8988T (cell line): ENCODE measurements at places on chromosomes 5 and 9.

DNA sequence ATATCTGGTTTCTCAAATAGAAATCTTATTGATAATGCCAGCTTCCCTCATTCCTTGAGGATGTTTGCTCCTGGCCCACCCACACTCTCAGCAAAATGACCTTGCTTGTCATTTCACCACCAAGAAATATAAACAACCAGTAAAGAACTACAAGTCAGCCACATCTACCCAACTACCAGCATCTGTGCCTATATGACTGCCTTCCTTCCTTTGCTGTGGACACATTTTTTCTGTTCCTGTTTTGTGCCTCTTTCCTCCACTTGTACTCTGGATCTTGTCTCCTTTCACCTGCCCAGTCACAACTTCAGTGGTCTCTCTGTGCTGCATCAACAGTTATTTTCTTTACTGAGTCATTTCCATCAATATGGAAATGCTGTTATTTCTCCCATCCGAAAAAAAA, 20.3 kb downstream of the KIF2A start:
- no peak for DNase-seq

DNA sequence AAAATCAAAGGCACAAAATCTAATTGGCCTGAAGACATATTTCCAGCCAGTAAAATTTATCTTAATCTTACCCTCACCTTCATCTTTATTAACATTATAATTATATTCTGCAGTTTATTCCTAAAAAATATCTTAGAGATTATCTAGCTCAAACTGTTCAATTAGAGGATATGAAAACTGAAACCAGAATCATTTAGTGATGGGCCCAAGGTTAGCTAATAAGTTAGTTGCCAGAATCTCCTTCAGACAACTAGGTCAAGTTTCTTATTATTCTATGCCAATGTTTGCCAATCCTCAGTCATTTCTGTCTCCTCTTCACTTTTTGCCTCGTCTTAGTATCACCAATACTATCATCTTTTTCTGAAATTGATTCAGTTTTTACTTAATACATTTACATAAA, 56.0 kb upstream of the RASA1 start:
- no peak for DNase-seq

GRCh38 chr5:96379896-96380295, 53.2 kb downstream of the PCSK1 start:
- no peak for DNase-seq

- no peak for DNase-seq
These were observed 70.2 kb upstream of the LMX1B start for GRCh38 chr9:126543490-126543889.

DNA sequence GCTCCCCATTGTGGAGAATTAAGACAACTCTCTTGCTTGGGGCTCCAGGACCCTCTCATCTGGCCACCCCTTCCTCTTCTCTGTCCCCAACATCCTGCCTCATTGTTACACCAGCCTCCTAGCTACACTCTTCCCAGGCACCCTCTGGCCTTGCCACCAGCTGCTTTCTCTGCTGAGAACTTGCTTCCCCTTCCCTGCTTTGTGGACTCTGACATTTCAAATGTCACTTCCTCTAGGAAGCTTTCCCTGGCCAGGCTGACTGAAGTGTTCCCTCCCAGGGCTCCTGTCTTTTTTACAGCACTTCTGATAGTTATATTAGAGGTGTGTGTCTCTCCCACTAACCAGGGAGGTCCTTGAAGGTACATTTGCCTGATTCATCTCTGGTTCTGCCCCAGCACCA, 194.0 kb upstream of the KLF4 start:
- no peak for DNase-seq

DNA sequence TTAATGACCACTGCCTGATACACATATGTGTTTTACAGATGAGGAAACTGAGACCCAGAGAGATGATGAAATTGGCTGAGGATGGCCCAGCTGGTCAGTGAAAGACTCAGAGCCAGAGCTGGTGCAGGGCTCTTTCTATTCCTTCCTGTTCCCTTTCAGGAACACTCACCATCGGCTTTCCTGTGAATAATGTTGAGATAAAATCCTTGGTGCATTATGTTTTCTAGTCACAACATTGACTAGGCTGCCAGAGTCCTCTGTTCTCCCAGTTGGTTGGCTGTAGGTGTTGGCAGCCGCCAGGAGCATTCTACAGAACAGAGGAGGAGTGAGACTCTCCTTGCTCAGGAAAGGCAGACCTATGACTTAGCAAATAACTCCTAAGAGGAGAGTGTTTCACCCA, 14.8 kb downstream of the TGFBI start:
- DNase-seq: no peak

DNA sequence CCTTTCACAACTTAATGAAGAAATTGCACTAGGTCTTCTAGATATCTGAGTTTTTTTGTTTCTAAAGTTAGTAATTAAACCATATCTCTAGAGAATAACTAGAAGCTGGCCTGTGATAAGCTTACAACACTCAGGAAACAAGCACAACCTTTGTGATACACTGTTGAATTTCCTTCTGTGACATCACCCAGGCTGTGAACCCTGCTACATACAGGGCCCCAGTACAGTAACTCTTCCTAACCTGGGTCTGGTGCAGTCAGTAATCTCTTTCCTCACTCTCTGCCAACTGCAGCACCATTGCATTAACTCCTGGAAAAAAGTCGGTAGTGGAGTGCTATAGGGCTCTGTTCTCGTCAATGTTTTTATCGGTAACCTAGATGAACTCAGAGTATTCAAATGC, 10.6 kb upstream of the IGFBPL1 start:
- DNase-seq: no peak

- no peak for DNase-seq
These were observed 9.4 kb upstream of the TNFAIP8 start for GRCh38 chr5:119346394-119346793.

GRCh38 chr5:544675-545355, 20.6 kb upstream of the SLC9A3 start:
- DNase-seq: no peak

DNA sequence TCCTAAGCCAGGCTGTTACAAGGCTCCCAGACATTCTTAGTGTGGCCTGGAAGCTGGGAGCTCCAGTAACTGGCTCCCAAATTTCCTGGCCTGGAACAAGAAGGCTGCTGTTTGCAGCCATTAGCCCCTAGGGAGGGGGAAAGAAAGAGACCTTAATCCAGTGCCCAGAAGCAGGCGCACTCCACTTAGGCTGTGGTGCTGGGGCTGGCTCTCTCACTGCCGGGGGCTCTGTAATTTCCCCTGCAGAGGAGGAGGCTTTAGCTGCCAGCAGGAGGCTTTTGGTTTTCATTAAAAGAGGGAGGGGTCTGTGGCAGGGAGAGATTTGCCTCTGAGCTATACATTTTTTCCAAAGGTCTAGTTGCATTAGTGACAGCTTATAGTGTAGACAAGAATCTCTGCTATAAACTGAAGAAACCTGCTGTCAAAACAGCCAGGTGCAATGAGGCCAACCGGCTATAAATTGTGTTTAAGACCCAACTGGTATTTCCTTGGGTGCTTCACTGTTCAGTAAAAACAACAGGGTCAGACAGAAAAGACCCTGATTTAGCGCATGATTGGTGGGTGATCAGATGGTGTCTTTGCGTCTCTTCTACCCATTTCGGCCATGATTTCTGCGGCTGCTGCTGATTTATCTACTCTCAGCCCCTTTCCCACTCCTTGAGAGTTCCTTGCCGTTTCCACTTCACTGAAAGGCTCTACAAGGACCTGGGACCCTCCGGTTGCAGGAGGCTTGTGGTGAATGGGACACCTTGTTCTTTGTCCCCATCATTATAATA, 254.6 kb downstream of the AOPEP start:
- no peak for DNase-seq

- DNase-seq: no peak
These were observed 4.9 kb downstream of the MRPL22 start for GRCh38 chr5:154945695-154946301.

DNA sequence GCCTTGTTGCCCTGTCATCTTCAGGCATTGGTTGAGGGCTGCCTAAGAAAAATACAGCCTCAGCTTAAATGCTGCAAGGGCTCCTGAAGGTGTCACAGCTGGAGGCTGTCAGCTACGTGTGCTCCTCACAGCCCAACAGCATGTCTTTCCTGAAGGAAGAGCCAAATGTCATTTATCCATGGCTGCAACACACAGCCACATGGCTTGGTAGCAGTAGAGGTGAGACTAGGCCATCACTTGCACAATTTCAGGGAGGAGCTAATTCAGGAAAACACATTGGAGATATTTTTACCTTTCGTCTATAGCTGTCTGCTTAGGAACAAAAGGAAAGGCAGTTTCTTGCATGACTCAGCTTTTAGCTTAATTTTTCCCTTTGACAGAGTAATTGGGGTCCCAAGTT, 260.7 kb downstream of the SYK start:
- no peak for DNase-seq

DNA sequence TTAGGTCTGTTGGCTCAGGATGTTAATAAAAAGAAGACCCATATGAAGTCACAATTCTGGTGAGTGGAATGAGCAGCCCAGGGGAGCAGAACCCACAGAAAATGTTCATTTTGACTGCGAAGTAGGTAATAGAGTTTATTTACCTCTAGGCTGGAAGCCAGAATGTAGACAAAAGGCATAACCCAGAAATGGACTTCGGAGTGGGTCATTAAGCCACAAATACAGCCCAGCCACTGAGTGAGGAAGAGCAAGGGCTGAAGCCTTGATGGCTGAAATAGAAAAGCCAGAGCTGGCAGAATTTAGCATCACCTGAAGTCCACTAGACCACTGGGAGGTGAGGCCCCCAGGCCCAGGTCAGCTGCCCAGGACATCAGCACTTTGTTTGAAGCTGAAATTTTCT, 168.0 kb downstream of the NXNL2 start:
- no peak for DNase-seq

DNA sequence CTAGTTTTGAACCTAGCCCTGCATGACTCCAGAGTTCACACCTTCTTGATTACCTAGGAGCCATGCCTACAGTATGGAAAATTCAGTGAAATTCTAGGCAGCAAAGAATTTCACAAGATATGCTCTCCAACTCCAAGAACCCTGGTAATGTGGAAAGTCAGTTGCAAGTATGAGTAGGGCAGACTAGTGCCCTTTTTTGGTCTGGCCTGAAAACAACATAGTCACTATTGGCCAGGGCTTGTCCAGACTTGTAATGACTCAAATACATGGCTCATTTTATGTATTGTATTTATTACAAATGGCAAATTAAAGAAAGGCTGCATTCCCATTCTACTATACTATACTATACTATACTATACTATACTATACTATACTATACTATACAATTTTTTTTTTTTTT, 160.4 kb downstream of the ESM1 start:
- DNase-seq: no peak

DNA sequence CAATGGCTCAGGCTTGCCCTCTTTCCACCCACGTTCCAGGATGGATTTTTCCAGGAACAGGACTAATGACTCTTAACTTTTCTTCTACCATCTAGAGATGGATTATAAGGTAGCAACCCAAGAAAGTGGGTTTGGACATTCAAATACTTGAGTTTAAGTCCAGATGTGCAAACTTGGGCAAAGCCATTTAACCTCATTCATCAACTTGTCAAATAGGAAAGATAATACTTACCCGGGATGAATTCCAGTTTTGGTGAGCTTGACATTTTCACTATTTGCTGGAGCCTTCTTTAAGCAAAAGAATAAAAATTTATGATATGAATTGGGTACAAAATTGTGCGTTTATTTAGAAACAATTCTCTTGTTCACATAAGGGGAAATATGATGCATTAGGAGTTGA, 44.3 kb upstream of the ZBED3 start:
- DNase-seq: no peak

DNA sequence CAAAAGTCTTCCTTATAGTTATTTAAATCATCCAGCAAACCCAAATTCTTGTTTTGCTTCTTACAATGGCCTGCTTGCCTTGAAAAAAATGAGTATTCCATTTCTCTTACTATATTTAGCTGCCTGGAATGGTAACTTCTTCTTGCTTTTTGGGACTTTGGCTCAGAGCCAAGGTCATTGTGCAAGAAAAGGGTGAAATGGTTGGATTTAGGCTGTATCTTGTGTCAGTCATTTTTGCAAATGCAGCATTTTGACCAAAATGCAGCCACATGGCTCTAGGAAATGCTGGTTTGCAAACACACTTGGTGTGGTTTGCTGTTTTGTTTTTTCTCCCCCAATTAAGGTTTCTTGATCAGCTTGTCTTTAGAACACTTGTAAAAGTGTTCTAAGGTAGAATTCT, 133.3 kb upstream of the ELL2 start:
- no peak for DNase-seq

DNA sequence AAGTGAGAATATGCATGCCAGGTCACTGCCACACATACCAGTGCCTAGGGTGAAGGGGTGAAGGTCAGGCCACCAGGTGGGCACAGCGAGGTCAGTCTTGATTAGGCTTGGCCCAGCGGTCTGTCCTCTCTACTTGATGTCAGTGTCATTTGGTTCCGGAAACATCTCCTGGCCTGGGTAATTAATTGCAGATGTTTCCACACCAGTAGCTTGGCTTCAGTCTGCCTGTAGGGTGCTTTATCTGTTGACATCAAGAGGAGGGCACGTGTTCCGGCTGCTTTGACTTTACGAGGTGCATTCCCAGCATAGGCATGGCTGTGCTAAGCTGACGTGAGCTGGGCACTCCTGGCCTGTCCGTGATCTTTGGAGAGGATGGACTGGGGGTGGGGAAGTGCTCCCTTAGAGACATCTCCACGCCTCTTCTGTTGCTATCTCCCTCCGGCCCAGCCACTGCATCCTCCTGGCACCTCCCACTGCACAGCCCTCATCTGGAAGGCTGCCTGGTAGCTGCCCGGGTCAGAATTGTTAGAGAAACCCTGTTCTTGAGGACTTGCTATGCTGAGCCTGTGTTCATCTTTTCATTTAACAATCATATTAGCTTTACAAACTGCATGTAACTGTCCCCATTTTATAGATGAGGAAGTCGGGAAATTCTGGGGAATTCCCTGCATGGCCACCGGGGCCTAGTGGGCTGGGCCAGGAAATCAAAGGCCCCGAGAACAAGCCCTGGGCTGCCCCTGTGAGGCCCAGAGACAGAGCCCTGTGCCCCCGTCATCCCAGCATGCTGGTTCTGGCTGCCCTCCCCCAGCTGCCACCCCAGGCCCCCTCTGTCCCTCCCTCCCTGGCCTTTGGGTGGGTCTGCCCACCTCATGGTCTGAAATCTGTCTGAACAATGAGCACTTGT, 29.1 kb downstream of the JADE2 start:
- no peak for DNase-seq

DNA sequence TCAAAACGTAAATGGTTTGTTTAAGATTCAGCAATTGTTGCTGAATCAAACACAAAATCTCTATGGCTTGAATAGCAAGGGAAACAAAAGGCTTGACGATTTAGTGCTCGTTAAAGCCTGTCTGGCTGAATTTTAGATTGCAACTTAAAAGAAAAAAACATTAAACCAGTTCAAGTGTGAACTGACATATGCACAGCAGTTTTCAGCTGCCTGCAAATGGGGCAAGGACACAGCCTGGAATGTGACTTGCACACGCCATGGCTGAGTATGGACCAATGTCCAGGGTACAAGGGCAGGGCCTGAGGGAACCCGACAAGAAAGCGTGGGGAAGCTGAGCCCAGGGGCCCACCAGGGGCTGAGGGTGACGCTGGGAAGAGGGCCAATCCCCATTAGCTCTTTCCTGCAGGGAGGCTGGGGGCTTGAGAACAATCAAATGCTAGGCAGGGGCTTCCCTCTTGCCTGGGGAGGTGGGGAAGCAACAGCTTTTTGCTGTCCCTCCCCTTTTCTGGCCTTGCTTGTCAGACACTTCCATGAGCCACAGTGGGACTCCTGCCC, 89.6 kb upstream of the LRRTM2 start:
- no peak for DNase-seq
